WERI-Rb-1 (cell line): ENCODE measurements at places on chromosomes 2 and 18.
A peak's percentile ranks its signal among the peaks of the same experiment; 100 is the strongest.

- DNase-seq, result peak; percentile 30
These were observed 218.1 kb downstream of the WDR7 start for GRCh38 chr18:56869189-56869777.

DNA sequence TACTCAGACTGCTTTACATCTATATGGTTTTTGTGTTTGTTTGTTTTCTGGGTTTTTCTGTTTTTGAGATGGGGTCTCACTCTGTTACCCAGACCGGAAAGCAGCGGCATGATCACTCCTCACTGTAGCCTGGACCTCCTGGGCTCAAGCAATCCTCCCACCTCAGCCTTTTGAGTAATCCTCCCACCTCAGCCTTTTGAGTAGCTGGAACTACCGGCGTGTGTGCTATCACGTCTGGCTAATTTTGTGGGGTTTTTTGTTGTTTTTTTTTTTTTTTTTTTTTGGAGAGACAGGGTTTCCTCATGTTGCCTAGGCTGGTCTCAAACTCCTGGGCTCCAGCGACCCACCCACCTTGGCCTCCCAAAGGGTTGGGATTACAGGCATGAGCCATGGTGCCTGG lies 9.1 kb downstream of the MAP3K2 start:
- DNase-seq, result no peak

DNA sequence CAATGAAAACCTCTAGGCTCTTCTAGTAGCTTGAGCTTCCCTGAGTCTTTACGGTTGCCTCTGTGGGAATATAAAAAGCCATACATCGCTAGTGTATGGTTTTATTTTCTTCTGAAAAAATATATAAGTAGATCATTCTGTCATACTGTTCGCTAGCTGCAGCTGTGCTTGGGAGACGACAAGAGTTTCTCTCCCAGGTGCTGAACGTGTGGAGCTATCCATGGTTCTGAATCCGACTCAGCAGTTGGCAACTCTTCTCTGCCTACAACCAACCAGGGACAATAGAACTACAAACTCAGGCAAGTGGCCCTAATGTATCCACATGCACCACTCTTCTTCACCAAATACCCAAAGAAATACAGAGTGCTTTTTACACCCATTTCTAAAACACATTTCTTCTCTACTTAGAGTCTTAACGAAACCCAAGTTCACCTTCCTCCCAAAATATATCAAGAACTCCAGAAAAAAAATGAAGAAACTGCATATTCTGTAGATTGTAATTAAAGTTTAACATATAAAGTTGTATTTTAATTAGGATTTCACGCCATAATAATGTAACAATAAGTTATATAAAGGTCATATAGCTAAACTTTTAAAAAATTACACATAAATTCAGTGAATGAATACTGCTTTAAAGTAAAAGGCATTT lies 2.2 kb upstream of the KCNH7 start:
- no peak for DNase-seq

GRCh38 chr2:104794441-104794840 lies 59.5 kb upstream of the POU3F3 start:
- no peak for DNase-seq

GRCh38 chr2:153455861-153456260 lies 22.7 kb downstream of the RPRM start:
- DNase-seq, result no peak

- no peak for DNase-seq
These were observed 241.1 kb downstream of the TMEM182 start for GRCh38 chr2:103002954-103003353.

- no peak for DNase-seq
These were observed 82.8 kb upstream of the PIK3C3 start for GRCh38 chr18:41872206-41872605.

- peak; percentile 26 for DNase-seq
These were observed 527.6 kb downstream of the SATB2 start for GRCh38 chr2:198930170-198930569.

GRCh38 chr18:50749421-50749820 lies 70.4 kb downstream of the MRO start:
- DNase-seq, result no peak

DNA sequence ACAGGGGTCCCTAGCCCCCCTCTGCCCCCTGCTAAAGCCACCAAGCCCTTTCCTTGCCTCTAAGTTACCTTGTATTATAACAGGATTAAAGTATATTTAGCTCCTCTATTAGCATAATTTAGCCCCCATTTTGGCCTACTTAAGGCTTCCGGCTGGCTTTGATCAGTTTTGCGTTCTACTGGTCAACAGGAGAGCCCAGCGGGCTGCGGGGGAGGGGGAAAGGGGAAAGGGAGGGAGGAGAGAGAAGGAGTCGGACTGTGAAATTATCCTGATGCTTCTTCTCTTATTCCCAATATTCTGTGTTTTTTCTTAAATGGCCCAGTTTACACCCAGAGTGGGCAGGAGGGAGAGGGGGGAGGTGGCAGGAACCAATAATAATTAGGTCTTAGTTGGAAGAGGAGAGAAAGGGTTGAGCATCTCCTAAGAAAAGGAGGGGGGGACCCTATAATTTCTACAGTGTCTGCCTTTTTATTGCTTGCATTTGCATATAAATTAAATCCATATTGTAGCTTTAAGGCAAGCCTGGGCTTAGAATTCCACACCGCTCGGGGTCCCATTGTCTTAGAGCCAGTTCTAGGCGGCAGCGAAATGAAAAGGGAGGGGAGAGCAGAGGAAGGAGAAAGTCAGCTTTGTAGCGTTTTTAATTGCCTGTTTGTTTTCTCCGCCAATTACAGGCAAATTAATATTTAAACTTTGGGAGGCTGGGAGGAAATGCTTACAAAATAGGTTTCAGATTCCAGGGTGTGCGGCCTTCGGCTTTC lies 39.6 kb downstream of the EN1 start:
- no peak for DNase-seq

GRCh38 chr2:221488136-221488807 lies 83.8 kb downstream of the EPHA4 start:
- DNase-seq, result no peak

DNA sequence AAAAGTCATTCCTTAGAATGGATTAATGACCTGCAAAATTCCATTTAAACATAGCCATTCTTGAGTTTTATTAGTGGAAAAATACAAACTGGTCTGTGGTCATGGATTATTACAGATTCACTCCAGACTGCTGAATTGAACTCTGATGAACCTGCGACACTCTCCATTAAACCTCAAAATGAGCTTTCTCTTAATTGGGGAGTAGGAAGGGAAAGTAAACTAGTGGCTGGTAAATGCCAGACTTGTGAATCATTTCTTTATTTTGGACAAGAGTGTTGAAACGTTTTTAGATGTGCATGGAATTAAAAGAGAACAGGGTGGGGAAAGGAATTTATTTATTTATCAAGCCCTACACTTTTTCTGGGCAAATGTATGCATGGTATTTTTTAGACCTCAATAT lies 321.2 kb upstream of the FANCL start:
- DNase-seq, result no peak

DNA sequence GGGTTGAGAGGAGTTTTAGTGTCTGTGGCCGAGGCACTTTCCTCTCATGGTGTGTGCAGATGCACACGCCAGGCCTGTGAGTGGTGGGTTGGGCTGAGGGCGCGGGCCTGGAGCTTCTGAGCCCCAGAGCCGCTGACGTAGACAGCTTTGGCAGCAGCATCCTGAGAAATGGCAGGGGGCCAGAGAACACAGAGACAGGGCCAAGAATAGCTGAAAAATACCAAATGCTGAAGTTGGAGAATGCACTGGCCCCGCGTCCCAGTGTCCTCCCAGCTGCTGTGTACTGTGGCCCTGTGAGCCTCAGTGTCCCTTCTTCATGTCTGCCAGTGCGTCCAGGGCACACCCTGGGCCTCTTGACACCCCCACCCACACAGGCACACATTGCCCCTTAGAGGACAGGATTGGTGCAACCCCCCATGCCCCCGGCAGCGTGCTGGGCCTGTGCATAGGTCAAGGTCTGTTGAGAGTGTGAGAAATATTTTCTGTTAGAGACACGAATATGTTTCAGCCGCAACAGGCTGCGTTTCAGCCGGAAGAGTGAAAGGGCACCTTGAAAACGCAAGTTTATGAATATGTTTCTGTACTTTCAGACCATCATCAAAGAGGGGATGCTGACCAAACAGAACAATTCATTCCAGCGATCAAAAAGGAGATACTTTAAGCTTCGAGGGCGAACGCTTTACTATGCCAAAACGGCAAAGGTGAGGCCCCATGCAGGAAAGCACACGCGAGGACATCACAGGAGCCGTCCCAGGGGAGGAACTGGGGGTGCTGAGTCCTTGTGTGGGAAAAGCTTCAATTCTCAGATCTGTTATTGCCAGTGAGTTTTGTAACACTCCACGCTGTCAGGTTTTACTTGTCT lies 33.6 kb downstream of the DGKD start:
- DNase-seq, result no peak

GRCh38 chr2:121429119-121429903 lies 101.4 kb upstream of the RNU4ATAC start:
- no peak for DNase-seq

DNA sequence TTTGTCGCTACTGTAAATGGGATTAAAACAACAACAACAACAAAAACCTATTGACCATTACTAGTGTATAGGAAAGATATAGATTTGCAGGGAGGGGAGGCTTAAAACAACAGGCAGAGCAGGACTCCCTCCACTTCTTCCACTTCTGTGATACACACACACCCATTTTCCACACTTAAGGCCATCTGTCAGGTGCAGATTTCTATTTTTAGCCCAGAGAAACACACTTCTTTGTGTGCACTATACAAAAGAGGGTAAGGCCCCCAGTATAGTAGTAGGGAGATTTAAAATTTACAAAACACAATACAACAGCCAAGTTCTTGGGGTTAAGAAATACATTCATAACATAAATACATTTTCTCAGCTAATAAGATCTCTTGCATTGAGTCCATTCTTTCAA lies 22.4 kb downstream of the PTPN2 start:
- DNase-seq, result no peak

DNA sequence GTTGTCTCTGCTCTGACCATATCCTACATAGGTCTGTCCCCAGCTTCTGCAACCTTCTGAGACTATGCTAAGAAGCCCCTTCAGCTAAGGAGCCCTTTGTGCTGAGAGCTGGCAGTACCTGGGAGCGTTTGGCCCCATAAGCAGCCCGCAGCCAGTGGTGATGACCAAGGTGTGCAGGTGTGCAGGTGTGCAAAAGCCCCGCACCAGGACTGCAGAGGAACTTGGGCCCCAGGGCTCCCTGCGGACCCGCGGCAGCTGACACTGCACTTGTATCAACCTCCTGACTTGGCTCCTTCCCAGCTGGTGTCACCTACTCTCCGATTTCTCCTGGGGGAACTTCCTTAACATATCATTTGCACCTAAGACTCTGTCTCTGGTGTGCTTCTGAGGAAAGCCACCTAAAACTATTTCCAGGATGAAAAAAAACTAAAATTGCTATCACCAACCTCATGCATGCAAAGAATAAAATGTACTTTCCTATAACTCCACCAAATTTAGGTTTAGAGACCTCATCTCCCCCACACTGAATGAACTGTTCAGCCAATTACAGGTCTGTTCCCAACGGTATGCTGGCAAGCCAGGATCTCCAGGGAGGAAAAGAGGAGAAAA lies 16.1 kb upstream of the GNAL start:
- no peak for DNase-seq

GRCh38 chr18:9095297-9096006 lies 7.0 kb upstream of the NDUFV2 start:
- DNase-seq, result no peak
